ENCODE measurements at places on chromosomes 13 and 19.

DNA sequence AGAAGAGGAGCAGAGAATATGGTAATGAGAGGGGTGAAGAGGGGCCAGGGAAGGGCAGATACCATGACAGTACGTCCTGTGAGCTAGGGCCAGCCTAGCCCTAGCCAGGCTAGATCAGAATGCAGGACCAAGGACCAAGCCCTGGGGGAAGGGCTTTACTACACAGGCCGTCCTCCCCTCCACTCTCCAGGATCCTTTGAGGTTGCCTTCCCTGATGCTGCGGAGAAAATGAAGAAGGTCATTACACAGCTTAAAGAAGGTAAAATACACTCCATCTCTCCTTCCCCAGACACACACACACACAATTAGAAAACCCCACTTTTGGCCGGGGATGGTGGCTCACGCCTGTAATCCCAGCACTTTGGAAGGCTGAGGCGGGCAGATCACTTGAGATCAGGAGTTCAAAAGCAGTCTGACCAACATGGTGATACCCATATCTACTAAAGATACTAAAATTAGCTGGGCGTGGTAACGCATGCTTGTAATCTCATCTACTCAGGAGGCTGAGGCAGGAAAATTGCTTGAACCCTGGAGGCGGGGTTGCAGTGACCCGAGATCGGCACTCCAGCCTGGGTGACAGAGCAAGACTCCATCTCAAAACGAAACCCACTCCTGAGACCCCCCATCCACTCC is 8.5 kb downstream of the SPACA6 start:
- no peak for DNase-seq

- no peak for DNase-seq
Measured at GRCh38 chr19:44055870-44056269, 4.0 kb downstream of the ZNF223 start.

DNA sequence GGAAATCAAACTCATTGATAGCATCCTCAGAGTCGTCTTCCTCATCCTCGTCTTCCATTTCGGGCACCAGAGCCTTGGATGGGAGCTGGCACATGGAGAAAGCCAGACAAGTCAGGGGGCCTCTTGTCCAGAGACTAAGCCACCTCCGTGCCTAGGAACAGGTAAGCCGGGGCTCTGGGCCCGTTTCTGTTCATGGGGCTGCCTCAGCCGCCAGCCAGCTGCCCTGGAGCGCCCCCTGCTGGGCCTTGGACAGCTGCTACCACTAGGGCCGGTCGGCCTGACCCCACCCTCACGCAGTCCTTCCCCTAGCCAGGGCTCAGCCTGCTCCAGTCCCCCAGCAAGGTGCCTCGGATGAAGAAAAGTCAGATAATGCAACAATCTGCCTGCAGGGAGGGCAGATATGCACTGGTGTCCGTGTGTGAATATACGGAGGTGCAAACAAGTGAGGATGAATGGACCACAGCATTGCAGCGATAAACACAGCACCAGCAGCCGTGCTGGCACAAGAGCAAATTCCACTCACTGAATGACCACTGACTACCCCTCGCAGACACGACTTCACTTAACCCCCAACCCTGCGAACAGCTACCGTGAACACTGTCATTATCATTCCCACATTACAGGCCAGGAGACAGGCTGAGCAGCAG is 11.9 kb upstream of the PRKD2 start:
- DNase-seq, result peak; percentile 72

GRCh38 chr13:98203646-98204326 is 26.7 kb upstream of the RNF113B start:
- DNase-seq, result no peak

- DNase-seq, result peak; percentile 21
Measured at GRCh38 chr13:113945857-113946408, 27.9 kb downstream of the C13orf46 start.

GRCh38 chr13:28531845-28532387 is 37.0 kb upstream of the FLT1 start:
- DNase-seq, result no peak

DNA sequence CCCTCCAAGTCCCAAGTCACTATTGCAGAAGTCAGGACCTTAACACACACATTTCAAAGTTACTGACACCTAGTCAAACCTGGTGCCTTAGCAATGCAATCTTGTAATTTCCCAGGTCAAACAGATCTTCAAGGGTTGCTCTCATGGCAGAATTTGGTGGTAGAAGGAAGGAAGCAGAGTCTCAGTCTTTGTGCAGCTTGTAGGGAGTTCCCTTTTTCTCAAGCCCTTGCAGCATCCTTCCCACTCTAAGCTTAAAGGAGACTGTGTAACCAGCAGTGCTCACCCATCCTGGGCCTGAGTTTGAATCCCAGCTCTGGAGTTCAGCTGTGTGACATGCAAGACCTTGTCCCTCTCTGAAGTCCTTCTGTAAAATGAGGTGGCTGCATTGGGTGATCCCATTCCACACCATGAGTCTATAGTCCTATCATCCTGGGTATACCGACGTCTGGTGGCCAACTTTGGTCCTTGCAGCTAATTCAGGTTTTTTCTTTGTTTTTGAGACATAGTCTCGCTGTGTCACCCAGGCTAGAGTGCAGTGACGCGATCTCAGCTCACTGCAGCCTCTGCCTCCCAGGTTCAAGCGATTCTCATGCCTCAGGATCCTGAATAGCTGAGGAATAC is 9.8 kb downstream of the SIGLEC10 start:
- DNase-seq, result no peak

DNA sequence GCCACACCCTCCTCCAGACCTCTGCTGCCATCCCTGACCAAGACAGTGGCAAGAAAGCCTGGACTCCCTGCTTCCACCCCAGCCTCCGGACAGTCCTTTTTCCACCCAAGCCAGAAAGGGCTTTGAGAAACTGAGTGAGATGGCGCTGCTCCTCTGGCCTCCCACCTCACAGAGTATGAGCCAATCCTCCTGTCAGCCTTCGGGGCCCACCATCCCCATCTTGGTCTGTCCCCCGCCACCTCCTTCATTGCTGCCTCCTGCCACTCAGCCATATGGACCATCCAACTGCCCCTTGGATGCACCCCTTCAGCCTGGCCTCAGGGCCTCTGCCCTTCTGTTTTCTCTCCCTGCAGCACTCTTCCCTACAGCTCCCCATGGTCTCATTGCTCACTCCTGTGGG is 125.7 kb downstream of the CRYL1 start:
- DNase-seq, result no peak

- DNase-seq, result no peak
Measured at GRCh38 chr13:71359641-71360040, 507.4 kb downstream of the DACH1 start.
